ENCODE measurements at places on chromosomes 2 and 18.

GRCh38 chr2:239876948-239877289 lies 148.2 kb downstream of the NDUFA10 start:
- no peak for DNase-seq

- DNase-seq, result no peak
Observed at GRCh38 chr2:56522605-56523089, 338.9 kb downstream of the CCDC85A start.

DNA sequence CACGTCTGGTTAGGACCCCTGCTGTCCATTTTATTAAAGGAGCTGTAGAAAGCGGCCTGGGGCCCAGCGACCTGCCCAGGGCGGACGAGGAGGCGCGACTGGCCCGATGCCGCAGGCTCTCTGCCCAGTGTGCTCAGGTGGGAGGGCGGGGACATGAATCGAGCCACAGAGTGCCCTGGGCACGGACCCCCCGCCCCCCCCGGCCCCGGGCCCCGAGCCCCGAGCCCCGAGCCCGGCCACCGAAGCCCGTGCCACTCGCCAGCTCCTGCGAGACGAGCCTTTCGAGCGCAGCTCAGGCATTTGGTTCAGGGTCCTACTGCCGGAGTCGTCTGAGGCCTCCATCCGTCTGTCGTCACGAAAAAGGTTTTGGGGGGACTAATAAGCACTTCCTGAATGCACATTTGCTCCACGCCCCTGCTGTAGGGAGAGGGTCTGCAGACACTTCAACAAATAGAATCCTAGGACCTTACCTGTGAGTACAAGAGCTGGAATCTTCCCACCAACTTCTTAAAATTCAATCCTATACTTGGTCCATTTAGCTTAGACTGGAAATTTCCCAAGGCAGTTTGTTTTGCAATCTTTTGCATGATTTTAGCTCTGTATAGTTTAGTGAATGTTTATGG lies 602 bp upstream of the ADAM17 start:
- no peak for DNase-seq

DNA sequence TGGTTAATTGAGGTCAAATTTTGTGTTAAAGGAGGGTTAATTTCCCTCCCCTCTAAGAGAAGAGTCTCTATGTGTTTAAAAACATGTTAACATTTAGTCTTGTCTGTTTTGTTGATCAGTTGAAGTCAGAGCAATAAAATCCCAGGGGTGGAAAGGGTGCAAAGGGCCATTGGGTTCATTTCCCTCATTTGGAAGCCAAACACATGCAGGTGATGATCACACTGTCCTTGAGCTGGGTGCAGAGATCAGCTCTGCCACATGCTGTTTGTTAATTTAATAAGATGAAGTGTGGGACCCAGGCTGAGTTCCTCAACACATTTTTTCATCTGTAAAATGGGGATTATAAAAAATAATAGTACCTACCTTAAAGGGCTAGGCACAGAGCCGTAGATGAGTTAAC lies 260.9 kb downstream of the LPIN1 start:
- no peak for DNase-seq

DNA sequence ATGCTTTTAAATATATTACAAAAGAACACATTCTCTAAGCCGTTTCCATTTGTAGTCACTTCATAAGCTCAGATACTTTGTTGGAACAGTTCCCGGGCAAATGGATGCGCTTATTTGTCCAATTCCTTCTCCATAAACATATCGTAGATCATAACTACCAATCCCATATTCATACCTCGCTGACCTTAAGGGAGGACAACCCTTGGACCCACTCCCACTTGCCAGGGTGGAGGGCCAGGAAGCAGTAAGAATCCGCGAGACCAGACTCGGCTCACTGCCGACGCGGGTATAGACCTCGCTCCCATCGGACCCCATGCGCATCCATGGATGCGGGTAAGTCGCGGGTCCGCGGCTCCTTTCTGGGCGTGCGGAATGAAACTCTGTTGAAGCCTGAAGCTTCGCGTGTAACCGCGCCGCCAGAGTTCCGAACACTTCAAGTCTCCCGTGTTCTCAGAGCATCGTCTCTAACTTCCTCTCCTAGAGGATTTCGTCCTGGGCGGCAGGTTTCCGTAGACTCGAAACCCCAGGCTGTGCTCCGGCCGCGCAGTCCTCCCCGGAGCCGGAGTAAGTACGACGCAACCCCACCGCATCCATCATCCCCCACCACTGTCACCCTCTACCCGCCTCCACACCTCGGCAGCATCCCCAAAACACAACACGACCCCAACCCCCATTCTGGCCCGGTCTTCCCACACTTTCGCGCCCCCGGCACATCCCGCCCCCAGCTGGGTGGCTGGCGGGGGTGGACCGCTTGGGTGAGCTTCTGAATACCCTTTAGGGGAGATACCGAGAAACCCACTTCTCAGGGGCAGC lies 1.1 kb downstream of the DSC3 start:
- no peak for DNase-seq

- DNase-seq, result no peak
Observed at GRCh38 chr18:24656551-24657443, 196.4 kb downstream of the HRH4 start.

GRCh38 chr2:59249441-59250306 lies 1008.5 kb upstream of the FANCL start:
- DNase-seq, result no peak

DNA sequence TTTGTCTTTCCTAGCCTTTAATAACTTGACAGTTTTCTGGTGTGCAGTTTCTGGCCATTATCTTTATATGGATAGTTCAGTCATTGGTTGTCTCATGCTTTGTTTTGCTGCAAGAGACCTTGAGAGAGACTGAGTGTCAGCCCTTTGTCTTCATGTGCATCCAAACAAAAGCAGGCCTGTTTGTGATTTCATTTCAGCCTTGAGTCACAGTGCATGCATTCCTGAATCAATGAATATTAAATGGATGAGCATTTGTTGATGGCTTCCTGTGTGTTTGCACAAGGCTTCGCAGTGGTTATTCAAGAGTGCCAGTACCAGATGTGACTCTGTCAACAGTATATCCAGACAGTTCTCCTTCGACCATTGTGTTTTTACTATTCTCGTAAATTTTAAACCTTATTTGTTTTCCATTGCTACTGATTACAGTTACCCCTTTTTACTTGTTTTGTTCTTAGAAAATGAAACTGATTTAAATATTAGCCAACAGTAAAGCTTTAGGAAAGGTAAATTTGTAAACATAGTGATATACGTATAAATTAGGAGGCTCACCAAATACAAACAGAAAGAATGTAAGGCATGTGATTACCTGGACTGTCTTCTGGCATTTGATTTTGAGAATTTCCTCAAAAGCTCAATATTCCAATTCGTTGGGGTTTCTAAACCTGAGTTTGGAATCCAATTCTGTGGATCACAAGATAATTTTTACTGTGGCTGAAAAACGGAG lies 319.8 kb downstream of the CTNNA2 start:
- DNase-seq, result no peak

GRCh38 chr2:158835431-158835830 lies 40.3 kb downstream of the DAPL1 start:
- no peak for DNase-seq

DNA sequence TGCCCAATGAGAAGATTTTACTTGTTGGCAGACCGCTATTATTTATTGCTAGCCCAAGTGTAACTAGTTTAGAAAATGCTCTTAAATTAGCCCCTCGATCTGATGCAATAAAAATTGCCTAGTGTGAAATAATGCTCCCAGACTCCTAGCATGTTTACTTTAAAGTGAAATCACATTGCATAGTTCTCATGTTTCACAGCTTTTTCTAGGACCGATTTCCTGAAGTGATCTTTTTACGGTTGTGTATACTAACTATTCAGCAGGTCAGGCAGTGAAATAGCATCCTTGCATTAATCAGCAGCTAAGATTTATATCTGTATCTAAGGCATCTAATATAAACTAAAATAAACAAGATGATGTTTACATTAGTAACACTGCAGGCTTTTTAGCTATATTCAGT lies 52.4 kb downstream of the PMS1 start:
- no peak for DNase-seq

DNA sequence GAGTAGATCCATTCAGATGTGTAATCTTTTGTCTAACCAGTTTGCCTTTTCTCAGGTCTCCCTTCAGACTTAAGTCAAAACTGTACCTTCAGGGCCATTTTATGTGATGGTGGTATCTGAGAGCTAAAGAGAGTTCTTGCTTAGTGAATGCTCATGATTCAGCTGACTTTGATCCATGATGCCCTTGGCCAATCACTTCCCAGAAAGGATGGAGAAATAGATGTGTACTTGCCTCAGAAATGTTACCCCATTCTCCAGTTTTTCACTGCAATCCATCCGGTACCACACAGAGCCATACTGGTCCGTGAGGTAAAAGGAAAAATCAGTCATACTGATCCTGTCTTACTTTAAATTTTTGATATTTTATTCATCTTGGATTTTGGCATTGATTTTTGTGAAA lies 234.8 kb upstream of the PIK3C3 start:
- DNase-seq, result no peak

DNA sequence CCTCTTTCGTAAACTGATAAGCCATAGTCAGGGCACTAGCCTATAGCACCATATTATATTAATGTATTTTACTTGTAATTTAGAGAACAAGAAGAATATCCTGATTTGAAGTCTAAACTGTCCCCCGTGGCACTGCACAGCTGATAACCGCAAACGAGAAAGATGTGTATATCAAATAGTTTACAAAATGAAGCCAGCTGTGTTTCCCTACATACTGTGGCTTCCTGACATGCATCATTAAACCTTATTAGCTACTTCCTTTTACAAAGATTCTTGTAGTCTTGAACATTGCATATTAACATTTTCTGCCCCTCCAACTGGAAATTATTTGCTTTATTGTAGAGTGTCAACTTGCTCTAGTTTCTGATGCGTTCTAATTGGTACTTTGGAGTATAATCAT lies 153.5 kb upstream of the NFATC1 start:
- DNase-seq, result no peak

DNA sequence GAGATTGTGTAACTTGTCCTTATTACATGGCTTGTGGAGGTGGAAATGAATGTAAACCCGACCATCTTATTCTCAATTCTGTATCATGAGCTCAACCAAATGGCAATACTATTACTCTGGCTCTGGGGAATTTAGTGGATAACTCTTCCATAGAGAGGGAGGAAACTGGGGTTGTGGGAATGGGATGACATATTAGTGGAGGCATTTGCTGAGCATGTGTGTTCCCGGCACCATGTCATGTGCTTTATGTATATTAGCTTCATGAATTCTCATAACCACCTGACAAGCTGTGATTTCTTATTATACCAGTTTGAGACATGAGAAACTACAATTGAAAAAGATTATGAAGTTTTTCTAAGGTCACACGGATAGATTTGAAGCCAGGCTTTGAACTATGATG lies 112.8 kb upstream of the TMEFF2 start:
- DNase-seq, result no peak
